ENCODE measurements at places on chromosomes 16 and 17. TPM values are rescaled to one million over a fixed set of nuclear protein-coding genes. Genes with fewer than 3 reads are reported as not detected.

- DNase-seq: peak; percentile 83
Observed at GRCh38 chr16:53518550-53519416, 15.8 kb upstream of the AKTIP start.

DNA sequence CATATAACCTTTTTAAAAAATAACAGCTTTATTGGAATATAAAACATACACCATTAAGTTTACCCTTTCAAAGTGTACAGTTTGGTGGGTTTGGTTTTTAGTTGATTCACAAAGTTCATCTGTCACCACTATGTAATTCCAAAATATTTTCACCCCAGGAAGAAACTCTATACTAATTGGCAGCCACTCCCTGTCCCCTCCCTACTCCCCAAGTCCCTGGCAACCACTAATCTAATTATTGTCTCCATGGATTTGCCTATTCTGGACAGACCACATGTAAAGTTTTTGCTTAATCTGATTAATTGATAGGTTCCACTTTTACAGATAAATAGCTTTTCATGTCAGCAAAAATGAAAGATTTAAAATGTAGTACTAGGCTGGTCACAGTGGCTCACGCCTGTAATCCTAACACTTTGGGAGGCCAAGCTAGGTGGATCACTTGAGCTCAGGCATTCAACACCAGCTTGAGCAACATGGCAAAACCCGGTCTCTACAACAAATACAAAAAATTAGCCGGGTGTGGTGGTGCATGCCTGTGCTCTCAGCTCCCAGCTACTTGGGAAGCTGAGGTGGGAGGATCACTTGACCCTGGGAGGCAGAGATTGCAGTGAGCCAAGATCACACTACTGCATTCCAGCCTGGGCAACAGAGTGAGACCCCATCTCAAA lies 25.0 kb upstream of the MAPK3 start:
- no peak for DNase-seq

DNA sequence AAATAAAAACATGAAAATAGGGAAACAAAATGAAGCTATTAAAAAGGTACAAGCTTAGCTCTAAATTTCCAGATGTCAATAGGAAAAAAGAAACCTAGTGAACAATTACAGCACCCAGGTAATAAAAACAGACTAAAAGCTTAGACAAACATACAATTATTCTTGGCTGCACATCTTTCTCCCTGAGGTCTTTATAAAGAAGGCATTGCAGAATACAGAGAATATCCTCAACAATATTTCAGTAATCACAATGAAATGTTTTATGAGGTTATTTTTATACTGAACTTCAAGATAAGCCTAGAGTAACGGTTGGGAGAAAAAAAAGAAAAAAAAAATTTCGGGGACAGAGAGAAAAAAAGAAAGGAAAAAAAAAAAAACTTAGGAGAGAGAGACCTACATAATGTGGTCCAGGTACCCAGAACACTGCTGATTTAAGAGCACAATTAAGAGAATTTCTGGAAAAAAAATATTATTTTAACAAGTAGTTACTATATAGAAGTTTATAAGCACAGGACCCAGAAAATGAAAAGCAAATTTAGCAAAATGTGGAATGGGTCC lies 26.5 kb downstream of the KANSL1 start:
- DNase-seq: no peak

GRCh38 chr17:9308069-9308468 lies 267.6 kb downstream of the STX8 start:
- no peak for DNase-seq

DNA sequence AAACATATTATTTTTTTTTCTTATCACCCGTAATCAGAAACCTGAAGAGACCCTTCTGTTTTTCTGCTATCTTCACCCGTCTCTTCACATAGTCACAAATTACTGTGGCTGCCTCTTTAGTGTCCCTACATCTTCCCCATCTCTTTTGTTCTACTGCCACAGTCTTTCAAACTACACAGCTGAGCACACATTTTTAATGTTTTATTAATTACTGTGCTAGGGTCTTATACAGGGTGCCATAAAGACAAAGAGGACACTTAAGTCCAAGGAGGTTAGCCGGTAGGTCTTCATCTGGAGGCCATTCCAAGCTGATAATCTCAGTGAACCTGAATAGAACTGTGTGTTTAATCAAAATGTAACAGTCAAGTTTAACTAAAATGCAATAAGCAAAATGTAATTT lies 20.7 kb downstream of the CNTNAP4 start:
- DNase-seq: no peak

- no peak for DNase-seq
Observed at GRCh38 chr17:312476-313148, 40.0 kb downstream of the RPH3AL start.

DNA sequence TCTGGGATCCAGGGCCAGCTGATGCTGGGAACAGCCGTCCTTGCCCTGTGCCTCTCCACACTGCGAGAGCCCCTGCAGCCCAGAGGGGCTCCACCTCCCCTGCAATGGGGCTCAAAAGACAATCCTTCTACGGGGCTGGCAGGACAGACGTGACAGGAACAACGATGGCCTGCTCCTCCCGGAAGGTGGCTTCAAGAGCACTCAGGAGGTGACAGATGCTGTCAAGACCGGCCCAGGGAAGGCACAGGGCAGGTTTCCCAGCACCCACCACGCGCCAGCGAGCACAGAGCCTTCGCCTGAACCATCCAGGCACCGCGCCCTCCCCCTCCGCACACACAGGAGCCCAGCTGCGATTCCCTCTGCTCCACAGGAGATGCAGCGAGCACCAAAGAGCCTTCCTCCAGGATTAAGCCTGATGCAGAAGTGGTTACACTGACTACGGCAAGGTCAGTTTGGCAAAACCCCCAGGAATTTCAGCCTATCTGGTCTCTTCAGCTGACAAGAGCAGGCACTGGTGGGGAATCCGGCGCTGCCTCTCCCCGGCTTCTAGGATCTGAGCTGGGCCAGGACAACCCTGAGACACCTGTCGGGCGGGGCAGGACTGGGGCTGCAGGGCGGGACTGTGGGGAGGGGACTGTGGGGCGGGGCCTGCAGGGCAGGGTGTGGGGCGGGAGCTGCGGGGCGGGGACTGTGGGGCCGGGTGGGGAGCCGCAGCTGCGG lies 103.4 kb downstream of the ZNF778 start:
- DNase-seq: no peak

GRCh38 chr17:28912281-28912937 lies 9.5 kb upstream of the DHRS13 start:
- no peak for DNase-seq

DNA sequence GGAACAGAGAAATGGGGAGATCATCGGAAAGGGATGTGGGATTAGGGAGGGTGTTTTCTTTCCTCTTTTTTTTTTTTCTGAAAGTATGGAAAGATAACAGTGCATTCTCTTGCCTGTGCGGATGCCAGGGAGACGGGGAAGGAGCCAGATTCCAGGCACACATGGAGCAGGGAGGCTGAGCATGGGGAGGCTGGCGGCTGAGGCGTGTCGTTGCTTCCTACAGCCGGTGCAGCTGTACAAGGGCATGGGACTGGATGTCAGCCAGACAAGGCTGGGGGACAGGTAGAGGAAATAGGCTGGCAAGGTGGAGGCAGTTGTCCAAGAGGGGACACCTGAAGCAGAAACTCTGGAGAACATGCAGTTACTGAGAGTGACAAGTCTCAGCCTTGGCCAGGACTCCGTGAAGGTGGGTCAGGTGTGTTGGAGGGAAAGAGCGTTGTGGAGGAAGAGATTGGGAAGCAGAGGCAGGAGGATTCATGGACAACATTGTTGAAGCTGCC lies 16.6 kb upstream of the ADORA2B start:
- no peak for DNase-seq

GRCh38 chr17:6388416-6388815 lies 46.5 kb downstream of the AIPL1 start:
- DNase-seq: no peak

- no peak for DNase-seq
Observed at GRCh38 chr16:19497176-19497575, 24.7 kb downstream of the GDE1 start.

GRCh38 chr16:83792391-83792790 lies 15.4 kb upstream of the HSBP1 start:
- DNase-seq: no peak

DNA sequence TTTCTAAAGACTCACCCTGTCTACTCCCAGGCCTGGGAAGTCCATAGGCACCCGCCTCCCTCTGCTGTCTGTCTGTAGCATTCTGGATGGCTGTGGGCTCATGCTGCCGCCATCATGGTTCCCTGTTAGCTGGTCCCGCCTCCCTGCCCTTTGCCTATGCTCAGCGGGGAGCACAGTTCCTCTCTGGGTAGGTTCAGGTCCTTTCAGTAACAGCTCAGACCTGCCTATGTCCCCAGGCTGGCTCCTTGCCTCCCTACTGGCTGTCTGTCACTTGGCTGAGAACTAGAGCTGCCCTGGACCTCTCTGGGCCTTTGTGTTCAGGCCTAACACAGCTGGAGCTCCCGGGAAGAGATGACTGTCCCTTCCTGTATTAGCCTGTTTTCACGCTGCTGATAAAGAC lies 317.9 kb downstream of the SNX29 start:
- DNase-seq: no peak

- DNase-seq: no peak
Observed at GRCh38 chr17:64092113-64092512, 37.8 kb downstream of the ERN1 start.

DNA sequence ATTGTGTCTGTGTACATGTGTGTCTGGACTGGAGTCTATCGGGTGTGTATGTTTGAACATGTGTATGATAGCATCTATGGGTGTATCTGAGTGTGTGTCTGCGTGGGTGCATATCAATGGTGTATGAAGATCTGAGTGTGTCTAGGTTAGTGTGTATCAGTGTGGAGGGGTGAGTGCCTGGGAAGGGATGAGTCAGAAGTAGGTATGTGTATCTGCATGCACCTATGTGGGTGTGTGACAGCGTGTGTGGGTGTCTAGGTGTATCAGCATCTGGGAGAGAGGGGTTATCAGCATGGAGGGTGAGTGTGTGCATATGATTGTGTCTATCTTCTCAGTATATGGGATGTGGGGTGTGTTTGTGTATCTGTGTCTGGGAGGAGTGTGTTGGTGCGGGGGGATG lies 58.2 kb upstream of the LHX1 start:
- DNase-seq: no peak

- DNase-seq: no peak
Observed at GRCh38 chr17:42748908-42749798, 4.3 kb upstream of the EZH1 start.

GRCh38 chr16:84714028-84714427 lies 14.2 kb downstream of the USP10 start:
- DNase-seq: no peak

DNA sequence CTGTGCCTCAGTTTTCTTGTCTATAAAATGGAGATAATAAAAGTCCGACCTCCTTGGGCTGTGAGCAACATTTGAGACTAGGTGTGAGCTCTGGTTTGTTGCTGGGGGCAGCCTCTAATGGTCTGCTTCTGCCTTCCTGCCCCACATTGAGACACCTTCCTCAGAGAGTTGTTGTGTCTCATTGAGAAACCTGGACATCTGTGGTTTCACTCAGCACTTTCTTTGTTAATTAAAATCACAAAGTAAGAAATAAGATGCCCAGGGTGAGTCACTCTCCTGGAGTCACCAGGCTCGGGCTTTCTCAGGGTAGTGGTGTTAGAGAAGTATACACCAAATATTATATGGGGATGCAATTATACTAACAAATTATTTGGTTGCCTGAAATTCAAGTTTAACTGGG lies 389.2 kb upstream of the SALL1 start:
- no peak for DNase-seq

GRCh38 chr17:69639096-69639495 lies 224.6 kb downstream of the MAP2K6 start:
- no peak for DNase-seq

- no peak for DNase-seq
Observed at GRCh38 chr17:29870836-29871465, 59.1 kb downstream of the SSH2 start.

- no peak for DNase-seq
Observed at GRCh38 chr17:13400491-13400890, 201.2 kb downstream of the HS3ST3A1 start.

DNA sequence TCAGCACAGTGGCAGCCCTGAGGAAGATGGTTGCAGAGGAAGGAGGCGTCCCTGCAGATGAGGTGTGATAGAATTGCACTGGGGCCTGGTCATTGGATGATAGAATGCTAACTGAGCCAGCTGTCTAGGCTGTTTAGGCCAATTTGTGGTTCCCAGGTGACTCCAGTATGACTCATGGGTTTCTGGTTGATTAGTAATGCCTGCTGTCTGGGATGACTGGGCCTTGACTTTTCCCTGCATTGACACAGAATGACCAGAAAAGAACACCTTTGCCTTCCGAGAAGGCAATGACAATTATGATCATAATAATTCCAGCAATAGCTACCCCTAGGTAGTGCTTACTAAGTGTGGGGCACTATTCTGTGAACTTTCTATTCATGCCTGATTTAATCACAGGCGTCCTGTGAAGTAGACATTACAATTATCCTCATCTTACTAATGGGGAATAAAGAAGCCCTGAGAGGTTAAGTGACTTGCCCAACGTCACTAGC lies 31.5 kb downstream of the USP43 start:
- DNase-seq: no peak

Gene SRL
- not detected for total RNA-seq

Gene RHOT2
- total RNA-seq: 151 TPM

Gene CEP112
- total RNA-seq: 3.0 TPM

Gene TSPAN10
- 0.31 TPM for total RNA-seq

Gene PRSS27
- total RNA-seq: 1.3 TPM

Gene C17orf113
- 0.20 TPM for total RNA-seq

Gene CCL2
- total RNA-seq: 6.6 TPM

Gene ZNF597
- total RNA-seq: 2.4 TPM

Gene PRSS53
- 4.6 TPM for total RNA-seq

Gene MT1H
- total RNA-seq: 5.5 TPM

Gene CCDC182
- total RNA-seq: not detected

Gene HSBP1
- 84.5 TPM for total RNA-seq

Gene GNAO1
- 2.5 TPM for total RNA-seq

Gene ACAP1
- total RNA-seq: 216 TPM

Gene TLCD3B
- total RNA-seq: 0.55 TPM

Data from CD8-positive, alpha-beta memory T cell (primary cell).